ENCODE measurements at places on chromosomes 6 and 20. TPM values are rescaled to one million over a fixed set of nuclear protein-coding genes. Genes with fewer than 3 reads are reported as not detected.

- no peaks in the 10 kb centered on the region for H3K27me3 ChIP-seq
- peaks cover 59% of the 10 kb centered on the region for H3K4me1 ChIP-seq
- H3K36me3 ChIP-seq = peaks cover 18% of the 10 kb centered on the region
- peak overlapping the region; percentile 72 for H3K4me3 ChIP-seq
- DNase-seq = no peak
These were observed 5.2 kb downstream of the GTSF1L start for GRCh38 chr20:43721429-43722152.

DNA sequence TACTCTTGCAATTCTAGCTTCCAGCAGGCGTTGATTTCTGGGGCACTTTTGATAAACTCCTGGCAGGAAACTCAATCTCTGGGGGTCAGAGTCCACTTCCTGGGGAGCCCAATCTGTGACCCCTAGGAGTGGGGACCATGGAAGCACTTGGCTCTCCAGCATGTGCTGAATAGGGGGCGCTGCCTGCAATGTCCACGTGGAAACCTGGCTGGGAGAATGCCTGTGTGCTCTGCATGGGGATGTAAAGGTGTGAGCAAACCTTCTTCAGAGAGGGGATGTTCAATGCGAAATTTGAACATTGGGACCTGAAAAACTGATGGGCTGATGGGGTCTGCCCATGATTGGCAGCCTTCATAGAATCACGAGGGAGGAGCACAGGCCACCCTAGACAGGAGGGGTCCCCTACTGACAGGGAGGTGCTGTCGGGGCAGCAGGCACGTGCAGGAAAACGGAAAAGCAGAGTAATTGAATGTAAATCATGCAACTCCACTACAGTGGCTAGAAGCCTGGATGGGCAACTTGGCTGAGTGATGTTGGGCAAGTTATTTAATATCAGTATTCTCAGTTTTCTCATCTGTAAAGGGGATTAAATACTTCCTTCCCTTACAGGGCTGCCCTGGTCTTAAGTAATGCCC is 47.8 kb downstream of the CEP43 start:
- DNase-seq = no peak
- H3K4me1 ChIP-seq = peaks cover 30% of the 10 kb centered on the region
- H3K27me3 ChIP-seq = no peaks in the 10 kb centered on the region
- peaks cover 8% of the 10 kb centered on the region for H3K36me3 ChIP-seq

DNA sequence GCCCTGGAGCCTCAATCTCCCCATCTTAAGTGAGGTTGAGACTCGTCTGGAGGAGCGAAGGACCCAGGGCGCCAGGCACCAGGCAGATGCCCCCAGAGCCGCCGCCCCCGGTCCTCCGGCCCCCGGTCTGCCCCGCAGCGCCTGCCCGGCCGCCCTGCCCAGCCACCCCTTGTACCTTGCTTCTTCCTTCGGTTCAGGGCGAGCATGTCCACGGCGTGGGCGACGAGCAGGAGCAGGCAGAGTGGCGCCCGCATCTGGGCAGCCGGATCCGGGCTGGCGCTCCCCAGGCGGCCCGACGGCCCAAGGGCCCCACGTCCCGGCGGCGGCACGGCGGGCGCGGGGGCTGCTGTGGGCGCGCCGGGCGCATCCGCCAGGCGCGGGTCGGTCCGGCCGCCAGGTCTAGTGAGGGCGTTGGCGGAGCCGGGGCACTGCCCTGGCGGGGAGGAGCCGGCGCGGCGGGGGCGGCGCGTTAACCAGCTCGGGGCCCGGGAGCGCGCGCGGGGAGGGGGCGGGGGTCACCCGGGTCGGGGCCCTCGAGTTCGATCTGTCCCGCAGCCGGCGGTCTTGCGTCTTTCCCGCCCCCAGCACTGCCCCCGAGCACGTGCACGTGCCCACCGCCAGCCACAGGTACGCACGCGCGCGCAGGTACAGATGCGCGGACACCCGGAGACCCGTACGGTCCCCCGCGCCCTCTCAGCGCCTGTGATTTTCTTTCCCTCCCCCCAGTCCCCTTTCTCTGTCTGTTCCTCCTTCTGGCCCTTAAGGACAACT is at the start of gene RSPO4:
Gene RSPO4, minus strand, starts transcription at position 401 of the 771 bp plus-strand sequence. Its CDS starts 147 bp downstream, at position 254.
- H3K36me3 ChIP-seq = no peaks in the 10 kb centered on the region
- H3K27ac ChIP-seq = no peak within 1 kb of the TSS
- peaks cover 7% of the 10 kb centered on the region for H3K4me1 ChIP-seq
- H3K27me3 ChIP-seq = peaks cover 36% of the 10 kb centered on the region
- H3K4me3 ChIP-seq = peak within 1 kb of the TSS; percentile 53

DNA sequence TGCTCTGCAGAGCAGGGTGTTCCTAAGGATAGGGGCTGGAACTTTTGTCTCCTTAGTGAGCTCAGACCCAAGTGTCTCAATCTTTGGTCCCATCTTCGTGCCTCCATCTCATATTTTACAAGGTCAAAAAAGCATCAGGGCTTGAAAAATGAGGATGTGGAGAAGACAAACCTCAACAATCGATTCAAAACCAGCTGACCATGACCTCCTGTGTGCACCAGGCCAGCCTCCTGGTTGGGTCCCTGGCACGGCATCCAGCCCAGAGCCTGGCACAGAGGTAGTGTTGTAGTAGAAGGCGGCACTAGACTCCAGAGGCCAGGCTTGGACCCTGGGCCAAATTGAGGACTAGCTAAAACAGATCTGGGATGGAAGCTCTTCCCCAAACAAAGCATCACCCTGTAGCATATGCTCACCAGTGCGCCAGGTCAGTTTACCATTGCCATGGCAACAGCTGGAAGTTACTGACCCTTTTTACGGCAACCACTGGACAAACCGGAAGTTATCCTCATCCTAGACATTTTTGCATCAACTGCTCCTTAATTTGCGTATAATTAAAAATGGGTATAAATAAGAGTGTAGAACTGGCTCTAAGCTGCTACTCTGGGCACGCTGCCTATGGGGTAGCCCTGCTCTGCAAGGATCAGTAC is 69.3 kb upstream of the BLCAP start:
- H3K27me3 ChIP-seq = peaks cover 13% of the 10 kb centered on the region
- H3K4me1 ChIP-seq = no peaks in the 10 kb centered on the region
- H3K27ac ChIP-seq = no peak overlapping the region
- H3K36me3 ChIP-seq = no peaks in the 10 kb centered on the region

The TFAP2C gene
- not detected for total RNA-seq

The CFAP61 gene
- total RNA-seq = not detected
